ENCODE measurements at places on chromosomes 7 and 10.

GRCh38 chr7:154960063-154960790, 42.7 kb downstream of the PAXIP1 start:
- peak; percentile 53 for DNase-seq

DNA sequence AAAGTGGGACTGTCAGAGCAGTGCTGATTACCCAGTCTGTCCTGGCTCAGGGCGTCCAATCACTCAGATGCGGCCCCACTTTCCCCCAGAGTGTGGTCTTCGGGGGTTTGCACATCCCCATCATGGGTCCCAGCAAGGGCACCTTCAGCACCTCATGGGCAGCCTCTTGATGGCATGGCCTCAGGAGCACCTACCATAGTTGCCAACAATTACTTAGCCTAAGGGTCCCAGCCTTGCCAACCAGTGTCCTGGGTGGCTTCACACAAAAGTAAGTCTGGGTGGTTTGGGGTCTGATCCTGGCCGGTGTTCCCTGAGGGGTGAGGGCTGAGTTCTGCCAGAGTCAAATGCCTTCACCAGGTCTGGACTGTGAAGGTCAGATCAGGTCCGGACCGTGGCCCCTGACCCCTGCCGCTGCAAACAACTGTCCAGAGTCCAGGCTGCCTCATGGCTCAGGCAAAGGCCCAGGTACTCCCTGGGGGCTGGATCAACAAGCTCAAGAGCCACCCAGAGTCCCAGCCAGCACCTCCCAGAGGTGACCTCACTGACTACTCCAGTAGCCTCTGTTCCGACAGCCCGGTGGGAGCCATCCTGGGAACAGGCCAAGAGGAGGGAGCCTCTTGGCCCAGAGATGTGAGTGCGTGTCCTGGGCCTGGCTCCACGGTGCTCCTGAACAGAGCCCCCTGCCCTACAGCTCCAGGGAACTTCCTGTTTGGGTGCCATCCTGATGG, 6.2 kb upstream of the MARVELD1 start:
- DNase-seq: no peak

GRCh38 chr10:100659361-100660098, 85.9 kb upstream of the PAX2 start:
- no peak for DNase-seq

GRCh38 chr10:124116771-124117510, 23.5 kb upstream of the CHST15 start:
- no peak for DNase-seq
